BE2C (cell line): ENCODE measurements at places on chromosomes 4 and X.

DNA sequence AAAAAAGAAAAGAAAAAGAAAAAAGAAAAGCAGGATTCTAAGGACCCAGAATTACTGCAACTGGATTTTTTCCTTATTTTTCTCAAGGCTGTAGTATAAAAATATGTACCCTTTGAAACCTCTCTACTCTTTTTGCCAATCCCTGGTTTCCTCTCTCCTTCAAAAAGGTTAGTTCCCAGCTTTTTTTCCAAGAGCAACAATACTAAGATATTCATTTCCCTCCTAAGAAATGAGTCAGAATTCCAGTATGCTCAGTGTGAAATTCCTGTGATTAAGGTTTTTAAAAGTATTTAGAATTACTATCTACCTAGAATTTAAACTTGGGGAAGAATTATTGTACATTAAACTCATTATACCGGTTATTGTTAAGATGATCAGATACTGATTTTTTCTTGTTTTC, 22.0 kb downstream of the SMIM14 start:
- DNase-seq: no peak

- DNase-seq: no peak
Observed at GRCh38 chrX:17496407-17496806, 121.4 kb downstream of the NHS start.

DNA sequence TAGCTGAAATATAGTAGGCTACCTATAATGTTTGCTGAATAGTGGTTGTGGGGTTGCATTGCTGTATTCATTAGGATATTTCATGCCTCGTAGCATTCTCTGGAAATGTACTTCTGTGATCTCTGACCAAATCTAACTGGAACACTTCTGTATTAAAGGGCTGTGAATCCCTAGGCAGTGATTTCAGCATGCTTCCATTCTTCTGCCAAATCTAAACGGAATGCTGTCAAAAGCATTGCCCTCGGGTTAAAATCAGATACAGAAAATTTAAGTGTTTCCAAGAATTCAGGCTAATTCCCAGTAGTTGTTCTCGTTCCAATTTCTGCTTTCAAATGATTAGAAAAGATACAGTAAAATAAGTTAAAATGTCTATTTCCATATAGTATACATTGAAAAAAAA, 1847.5 kb upstream of the IGFBP7 start:
- DNase-seq: no peak

GRCh38 chr4:29717287-29718057, 1002.7 kb upstream of the PCDH7 start:
- DNase-seq: no peak

GRCh38 chr4:6986072-6986780, 56.9 kb upstream of the TADA2B start:
- DNase-seq: peak; percentile 69

- peak; percentile 57 for DNase-seq
Observed at GRCh38 chrX:154799556-154800348, 5.5 kb downstream of the MPP1 start.

- DNase-seq: peak; percentile 80
Observed at GRCh38 chr4:89836897-89837384, at the start of gene SNCA. SNCA (minus strand) TSS chr4:89837161; CDS start chr4:89835667, 1,494 bp downstream.

DNA sequence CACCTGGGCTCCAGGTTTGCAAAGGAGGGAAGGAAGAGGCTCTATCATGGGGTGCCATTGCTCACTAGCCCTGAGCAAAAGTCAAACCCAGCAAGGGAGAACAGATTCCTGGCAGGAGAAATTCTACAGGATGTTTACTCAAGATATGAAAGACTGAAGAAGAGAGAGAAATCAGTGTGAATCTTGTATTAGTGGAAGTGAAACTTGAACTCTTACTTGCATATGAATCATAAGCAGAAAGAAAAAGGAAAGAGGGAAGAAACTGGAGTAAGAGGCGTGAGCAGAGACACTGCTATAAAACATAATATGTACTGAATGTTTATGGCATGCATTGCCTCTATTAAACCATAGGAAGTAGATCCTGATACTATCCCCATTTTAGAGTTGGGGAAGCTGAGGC, 60.9 kb downstream of the C4orf46 start:
- no peak for DNase-seq

DNA sequence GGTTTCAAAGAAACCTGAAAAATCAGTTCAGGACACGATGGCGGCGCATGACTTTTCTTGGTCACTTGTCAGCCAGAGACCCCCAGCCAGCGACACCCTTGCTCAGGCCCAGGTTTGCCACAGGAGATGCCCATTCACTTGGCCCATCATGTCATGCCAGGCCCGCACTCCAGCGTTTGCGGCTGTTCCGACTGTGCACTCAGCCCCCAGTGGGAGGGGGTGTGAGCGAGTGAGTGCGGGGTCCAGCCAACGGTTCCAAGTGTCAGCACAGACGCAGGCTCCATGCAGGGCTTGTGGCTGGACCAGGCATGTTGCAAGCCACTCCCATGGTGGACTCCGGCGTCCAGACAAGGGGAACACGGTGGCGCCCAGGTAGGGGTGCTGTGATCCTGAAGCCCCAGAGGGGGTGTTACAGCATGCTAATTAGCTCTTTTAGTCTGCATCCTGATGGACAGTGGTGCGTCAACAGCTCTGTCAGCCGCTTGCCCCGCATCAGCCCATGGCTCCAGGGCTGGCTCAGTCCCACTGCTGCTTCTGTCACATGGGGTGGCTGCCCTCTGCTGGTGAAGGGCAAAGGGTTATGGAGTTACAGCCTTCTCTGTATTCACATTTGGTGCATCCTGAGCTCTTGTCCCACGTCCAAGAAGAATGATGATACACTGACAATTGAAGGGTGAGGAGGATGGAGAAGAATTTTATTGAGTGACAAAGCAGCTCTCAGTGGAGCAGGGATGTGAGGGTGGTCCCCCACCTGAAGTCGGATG, 3.7 kb upstream of the MAEA start:
- peak; percentile 69 for DNase-seq

GRCh38 chrX:23904096-23904495, 3.6 kb downstream of the APOO start:
- no peak for DNase-seq

- no peak for DNase-seq
Observed at GRCh38 chr4:183478926-183479325, 25.9 kb upstream of the ING2 start.

DNA sequence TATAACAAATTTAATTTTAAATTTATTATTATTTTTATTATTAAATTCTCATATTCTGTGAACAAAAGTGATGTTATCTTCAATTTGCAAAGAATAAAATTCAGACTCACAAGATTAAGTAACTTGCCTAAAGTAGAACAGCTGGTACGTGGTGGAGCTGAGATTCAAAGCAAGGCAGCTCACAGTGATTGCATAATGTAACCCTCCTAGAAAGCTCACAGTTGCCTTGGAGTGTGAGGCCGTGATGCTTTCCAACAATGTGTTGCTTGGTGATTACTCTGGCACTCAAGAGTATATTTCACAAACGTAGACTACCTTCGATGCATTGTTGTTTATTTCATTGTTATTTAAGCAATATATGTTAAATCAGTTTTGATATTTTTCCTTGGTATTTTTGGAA, 1039.2 kb upstream of the PABPC4L start:
- DNase-seq: no peak

DNA sequence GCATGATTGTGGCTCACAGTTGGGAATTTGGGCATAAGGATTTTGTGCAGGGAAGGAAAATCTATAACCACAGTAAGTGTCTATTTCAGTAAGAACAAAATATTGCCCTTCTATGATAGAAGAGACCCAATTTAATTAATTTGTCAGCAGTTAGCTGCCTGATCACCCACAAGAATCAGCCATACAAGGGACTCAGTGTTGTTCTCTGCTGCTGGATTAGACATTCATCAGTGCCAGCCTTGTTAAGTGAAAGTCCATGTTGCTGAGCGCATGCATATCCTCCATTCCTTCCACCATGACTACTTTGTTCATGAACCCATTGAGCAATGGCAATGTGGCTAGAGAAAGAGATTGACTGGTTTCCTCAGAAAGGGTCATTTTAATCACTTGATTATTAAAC, 125.3 kb upstream of the PDHA2 start:
- no peak for DNase-seq

DNA sequence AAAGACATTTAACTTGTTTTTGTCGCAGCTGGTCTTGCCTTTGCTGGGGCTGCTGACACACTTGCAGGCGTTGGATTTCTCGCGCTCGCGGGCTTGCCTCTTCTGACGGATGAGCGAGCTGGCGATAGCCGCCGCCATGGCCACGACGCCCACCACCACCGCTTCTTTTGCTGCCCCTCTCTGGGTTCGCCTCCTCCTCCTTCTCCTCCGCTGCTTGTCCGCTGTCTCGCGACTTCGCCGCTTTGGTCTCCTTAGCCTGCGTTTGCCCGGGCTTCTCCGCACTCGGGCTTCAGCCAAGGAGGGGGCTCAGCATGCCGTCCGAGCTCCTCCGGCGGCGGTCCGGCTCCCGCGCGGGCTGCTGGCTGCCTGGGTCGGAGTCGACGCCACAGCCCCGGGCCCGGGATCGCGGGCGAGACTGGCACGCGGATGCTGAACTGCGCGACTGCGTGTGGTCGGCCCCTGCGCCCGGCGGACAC, 613 bp downstream of the FGF13 start:
- no peak for DNase-seq

GRCh38 chr4:74716436-74716765, 77.9 kb downstream of the BTC start:
- DNase-seq: no peak
